ENCODE measurements at places on chromosomes 13 and 19.
A peak's percentile ranks its signal among the peaks of the same experiment; 100 is the strongest.

GRCh38 chr13:24141333-24141910 is 19.1 kb upstream of the SPATA13 start:
- DNase-seq = no peak

DNA sequence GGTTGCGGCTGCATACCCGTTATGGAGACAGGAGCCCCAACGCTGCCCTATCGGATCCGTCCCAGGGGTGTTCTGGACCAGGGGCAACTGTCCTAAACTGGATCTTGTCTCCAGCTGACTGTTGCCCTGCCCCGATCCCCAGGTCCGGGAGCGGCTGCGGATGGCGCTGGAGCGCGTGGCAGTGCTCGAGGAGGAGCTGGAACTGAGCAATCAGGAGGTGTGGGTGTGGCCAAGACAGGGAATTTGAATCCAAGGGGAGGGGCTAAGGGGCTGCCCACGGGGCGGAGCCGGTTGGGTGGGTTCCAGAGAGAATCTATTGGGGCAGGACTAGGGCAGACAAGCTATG is 9.9 kb downstream of the PPFIA3 start:
- no peak for DNase-seq

DNA sequence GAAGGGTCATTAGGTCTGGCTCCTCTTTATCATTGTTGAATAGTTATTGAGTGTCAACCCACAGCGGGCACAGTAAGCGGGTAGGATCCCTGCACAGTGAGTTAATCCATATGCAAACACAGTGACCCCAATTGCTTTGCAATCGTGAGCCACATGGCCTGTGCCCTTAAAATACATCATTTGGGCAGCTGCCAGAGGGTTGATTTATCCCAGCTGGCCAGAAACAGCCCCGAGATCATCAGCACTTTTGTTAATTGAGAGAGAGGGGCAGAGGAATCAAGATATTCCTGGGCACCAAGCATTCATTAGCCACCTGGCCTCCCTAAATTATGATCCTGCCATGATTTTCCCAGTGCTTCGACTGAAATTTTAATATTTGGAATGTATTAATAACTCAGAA is 9.8 kb upstream of the CNMD start:
- no peak for DNase-seq

DNA sequence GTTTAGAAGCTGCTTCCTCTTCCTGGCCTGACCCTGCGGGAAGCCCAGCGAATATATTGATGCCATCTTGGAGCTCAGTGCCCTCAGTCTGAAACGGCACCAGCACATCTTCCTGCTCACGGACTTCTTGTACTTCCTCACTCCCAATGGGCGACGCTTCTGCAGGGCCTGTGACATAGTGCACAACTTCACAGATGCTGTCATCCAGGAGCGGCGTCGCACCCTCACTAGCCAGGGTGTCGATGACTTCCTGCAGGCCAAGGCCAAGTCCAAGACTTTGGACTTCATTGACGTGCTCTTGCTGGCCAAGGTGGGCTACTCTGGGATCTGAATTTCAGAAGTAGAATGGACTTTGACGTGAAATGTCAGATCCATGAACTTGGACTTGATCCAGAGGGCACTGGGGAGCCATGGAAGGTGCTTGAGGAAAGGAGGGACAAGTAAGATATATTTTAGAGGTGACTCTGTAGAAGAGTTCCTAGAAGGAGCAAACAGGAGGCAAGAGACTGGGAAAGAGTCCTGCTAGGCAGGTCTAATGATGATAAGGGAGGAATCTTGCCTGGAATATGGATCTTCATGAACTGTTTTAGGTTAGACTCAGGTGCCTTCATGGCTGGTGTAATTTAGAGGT is 38.4 kb upstream of the CYP4F8 start:
- no peak for DNase-seq

DNA sequence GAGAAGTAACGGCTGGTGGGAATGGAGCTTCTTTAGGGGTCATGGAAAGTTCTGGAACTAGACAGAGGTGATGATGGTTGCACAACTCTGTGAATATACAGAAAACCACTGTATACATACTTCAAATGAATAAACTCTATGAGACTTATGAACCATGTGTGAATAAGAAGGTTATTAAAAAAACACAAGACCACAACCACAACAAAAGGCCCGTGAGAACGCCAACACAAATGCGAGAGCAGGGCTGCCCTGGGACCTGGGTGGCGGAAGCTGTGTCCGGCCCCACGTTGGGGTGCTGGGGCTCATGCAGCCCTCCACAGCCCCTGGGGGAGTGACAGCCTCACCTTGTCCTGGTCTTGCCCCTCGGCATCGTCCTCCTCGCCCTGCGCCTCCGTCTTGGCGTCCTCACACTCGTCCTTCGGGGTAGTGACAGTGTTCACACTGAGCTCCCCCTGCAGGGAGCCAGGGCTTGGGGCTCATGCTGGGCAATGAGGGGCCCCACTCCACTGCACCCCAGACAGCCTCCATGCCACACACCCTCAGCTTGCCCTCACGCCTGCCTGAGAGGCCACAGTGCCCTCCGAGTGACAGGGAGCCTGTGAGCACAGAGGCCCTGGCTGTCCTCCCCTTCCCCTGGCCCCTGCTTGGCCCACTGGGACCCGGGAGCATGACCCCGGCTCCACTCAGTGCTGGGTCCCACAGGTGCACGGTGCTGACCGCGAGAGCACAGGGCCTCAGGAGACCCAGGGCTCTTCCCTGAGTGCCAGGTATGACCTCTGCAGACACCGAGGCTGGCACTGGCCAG is 16.0 kb downstream of the IZUMO4 start:
- DNase-seq = no peak

DNA sequence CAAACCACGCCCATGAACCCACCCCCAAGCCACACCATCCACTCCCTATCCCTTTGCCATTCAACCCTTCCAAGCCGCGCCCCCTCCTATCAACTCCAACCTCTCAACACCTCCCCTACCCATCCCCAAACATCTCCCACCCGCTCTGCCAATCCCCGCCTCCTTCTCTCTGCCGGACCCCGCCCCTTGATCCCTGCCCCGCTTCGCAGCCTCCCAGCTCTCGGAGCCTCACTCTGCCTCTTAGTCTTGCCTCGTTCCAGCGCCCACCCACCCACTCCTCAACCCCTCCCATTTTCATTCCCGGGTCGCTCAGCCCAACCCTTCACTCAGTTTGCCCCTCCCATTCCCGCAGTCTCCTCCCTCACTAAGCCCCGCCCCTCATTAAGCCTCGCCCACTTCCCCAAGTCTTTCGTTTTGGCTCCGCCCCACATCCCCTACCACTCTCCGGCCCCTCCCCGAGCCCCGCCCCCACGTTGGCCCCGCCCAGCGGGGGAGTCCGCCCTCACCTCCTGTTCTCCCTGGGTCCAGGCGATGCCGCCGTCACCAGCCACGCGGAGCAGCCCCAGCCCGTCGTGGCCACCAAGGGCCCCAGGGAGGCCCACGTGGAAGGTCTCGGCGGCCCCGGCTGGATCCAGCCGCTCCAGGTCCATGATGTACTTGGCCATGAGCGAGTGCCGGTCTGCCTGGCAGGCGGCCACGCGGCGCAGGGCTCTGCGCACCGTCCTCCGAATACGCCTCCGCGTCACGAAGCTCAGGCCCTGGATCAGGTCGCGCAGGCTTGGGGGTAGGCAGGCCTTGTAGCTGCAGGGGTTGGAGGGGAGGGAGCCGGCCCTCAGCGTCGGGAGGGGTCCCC is 5.7 kb downstream of the JAK3 start:
- DNase-seq = peak; percentile 22

DNA sequence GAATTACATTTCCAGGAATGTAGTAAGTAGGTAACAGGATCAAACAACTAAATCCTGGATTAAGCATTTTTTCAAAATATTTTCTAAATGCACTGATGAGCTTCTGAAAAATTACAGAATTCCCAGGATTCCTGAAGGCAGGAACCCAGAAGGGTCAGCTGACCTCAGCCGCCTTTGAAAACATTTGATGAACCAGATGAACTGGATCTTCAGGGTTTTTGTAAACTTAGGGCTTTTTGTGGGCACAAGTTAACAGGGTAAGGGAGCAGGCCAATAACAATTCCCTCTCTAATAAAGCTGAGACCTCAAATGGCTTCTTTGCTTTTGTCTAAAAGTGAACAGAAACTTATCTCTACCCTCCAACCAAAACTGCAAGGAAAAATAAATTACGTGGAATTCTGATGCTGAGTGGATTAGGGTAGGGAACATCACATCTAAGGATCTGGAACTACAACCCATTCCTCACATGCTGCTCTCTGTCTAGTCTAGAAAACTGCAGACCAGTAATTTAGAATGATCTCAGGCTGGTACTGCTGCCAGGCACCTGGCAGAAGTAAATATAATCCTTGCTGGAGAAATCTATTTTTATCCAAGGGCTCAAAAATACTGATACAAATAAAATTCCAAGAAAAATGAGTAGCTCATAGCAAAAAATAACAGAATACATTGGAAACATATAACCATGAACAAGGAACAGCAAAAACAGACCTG is 48.2 kb upstream of the N4BP2L1 start:
- DNase-seq = no peak

DNA sequence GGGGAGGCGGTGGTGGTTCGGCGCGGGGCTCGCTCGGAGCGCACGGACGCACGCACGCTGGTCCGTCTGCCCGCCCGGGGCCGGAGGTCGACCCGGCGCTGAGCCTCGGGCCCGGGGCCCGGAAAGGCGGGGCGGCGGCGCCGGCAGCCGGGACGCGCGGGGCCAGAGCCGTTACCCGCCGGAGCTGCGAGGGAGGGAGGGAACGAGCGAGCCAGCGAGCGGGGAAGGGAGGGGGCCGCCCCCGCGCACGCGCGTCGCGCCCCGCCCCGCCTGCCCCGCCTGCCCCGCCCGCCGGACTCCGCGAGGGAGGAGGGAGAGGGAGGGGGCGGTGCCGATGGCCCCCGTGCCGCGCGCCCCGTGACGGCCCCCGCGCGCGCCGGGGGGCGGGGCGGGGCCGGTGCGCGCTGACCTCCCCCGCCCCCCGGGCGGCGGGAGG is 15.0 kb downstream of the CIC start:
- DNase-seq = peak; percentile 46

Data from nucleus accumbens (tissue), 56 donors.